ENCODE measurements at places on chromosomes 2 and 18.
A peak's percentile ranks its signal among the peaks of the same experiment; 100 is the strongest.

- DNase-seq: no peak
Observed at GRCh38 chr2:15069149-15069548, 436.6 kb downstream of the LRATD1 start.

DNA sequence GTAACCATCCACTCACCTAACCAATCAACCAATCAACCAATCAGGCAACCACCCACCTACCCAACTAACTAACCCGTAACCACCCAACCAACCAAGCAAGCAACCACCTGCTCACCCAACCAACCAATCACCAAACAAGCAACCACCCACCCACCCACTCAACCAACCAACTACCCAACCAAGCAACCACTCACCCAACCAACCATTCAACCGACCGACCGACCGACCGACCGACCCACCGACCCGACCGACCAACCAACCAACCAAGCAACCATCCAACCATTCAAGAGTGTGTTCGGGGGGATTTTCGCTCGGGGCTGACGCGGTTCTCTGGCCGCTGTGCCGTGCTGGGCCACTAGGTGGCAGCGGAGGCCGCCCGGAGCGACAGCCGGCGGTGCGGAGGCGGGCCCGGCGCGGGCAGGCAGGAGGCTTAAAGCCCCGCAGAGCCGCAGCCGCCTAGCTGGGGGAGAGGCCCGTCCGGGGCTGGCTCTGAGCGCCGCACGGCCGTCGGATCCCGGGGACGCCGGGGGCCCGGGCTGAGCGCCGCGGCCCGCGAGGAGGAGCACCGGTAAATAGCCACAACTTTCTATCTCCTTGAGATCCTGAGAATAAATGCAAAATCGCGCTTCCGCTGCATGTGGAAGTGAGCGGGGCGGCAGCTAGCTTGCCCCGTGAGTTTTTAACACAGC, at the start of gene MC5R:
Gene MC5R (plus strand): TSS at position 443 of the 689 bp plus-strand sequence. CDS start 1,617 bp downstream, outside the sequence.
- peak; percentile 12 for DNase-seq

GRCh38 chr18:65788373-65788772, 37.6 kb downstream of the CDH7 start:
- DNase-seq: no peak

GRCh38 chr2:149686136-149687051, 98.8 kb upstream of the MMADHC start:
- DNase-seq: no peak

DNA sequence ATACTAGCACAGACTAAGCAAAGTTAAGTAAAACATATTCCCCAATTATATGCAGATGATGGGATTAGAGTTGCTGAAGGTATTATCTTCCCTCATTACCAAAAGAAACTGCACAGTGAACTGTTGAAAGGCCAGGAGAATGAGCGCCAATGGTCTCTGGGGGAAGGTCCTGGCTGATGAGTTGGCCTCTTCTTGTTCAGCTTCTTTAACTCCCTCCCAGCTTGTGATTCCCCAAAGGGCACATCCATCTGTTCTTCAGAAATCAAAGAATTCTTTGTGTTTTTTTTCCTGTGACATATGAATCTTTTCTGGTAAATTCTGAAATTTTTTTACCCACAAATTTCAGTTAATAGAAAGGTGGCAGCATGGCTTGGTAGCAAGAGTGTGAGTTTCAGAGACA, 667.6 kb downstream of the CNTNAP5 start:
- no peak for DNase-seq

DNA sequence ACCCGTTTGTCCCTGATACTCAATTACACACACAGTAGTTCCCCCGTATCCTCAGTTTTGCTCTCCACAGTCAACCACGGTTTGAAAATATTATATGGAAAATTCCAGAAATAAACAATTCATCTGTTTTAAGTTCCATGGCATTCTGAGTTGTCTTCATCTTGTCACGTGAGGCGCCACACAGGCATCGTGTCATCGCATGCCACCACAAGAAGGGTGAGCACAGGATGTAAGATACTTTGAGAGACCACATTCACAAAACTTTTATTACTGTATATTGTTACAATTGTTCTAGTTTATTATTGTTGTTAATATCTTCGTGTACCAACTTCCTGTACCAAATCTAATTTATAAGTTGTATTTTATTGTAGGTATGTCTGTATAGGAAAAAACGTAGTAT, 17.7 kb downstream of the ADNP2 start:
- no peak for DNase-seq

DNA sequence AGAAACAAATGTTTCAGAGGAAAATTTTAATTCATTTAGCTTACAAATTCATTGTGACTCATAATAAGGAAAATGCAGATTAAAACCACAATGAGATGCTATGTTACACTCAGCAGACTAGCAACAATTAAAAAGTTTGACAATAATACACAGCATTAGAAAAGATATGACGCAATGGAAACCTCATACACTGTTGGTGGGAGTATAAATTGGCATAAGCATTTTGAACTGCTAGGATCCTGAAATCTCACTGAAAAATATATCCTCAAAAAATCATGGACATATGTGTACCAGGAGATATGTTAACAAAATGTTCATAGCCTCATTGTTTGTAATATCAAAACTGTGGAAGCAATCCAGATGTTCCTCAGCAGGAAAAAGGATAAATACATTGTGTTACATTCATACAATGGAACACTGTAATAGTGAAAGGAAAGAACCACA, 13.7 kb downstream of the CALCRL start:
- no peak for DNase-seq

Measured in brain microvascular endothelial cell (primary cell).